OCI-LY7 (cell line): ENCODE measurements at places on chromosomes 5 and 9. TPM values are rescaled to one million over a fixed set of nuclear protein-coding genes. Genes with fewer than 3 reads are reported as not detected.

- DNase-seq, result no peak
Measured at GRCh38 chr9:136666372-136667213, 3.9 kb downstream of the EGFL7 start.

DNA sequence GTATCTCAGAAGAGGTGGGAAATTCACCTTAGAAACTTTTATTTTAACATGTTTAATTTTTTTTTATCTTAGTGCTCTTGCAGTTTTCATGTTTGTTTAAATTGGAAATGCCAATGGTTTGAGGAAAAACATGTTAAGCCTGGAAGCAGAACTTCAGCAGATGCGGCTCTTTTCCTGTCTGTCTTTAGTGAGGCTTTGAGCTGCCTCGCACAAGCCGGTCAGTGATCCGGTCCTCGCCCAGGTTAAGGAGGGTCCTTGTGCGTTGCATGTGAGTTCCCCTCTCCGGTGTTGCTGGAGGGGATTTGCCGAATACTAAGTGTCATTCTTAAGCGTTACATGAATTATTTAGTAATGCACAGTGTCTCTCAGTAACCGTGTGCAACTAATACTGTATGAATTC is 9.4 kb upstream of the PLEKHG4B start:
- DNase-seq, result no peak

DNA sequence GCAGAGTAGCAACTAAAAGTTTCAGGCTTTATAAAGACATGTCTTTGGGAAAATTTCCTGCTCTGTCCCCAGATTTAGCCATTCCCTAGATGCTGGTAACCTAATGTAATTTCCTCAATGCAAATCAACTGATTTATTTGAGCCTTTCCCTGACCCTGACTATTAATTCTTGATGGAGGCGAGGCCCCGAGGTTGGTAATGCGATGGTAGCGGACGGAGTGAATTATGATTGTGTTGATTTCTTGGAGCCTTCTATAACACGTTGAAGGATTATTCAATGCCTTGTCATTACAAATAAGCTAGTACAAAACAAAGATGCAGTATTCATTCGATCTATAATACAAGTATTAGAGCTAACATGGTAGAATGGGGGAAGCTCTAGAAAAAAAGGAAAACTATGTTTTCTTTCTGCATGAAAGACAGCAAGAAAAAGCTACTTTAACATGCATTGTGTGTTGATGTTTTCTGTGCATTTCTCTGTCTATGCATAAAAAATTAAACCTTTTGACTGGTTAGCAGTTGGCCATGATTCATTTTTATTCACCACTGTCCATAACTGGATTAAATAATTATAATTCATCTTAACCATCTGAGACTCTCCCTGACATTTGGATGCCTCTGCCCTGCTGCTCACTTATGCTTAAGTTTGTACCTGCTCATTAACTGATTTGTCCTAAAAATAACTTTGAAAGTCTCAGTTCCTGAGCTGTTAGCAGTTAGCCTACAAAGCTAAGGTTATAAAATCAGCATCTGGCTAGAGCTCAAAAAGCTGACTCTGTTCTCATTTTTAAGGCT is 490.2 kb upstream of the NUDT12 start:
- DNase-seq, result no peak

The ZNF658 gene
- total RNA-seq, result 3.0 and 3.5 TPM in 2 replicates

The GFI1B gene
- 3.3 and 4.9 TPM in 2 replicates for total RNA-seq
